Left renal pelvis (tissue), 4 donors: ENCODE measurements at places on chromosomes 12 and 14.

GRCh38 chr12:19138551-19138950 lies 9.0 kb downstream of the PLEKHA5 start:
- DNase-seq: no peak

GRCh38 chr12:116958402-116959197 lies 47.9 kb downstream of the FBXW8 start:
- no peak for DNase-seq

DNA sequence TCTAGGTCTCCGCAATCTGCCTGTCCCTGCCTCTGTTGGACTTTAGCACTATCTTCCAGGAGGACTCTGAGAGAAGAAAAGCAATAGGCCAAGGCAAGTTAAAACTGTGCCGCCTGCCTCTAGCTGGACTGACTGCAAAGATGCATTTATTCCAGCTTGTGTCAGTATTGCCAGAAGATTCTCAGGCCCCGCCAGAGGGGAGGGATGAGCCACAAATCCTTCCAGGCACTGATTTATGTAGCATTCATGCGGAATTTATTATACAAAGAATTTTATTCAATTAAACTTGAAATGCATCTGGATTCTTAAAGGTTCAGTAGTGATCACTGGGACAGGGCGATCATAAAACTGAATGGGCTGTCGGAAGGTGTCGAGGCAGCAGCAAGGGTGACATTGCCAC lies 19.8 kb downstream of the MMAB start:
- no peak for DNase-seq

DNA sequence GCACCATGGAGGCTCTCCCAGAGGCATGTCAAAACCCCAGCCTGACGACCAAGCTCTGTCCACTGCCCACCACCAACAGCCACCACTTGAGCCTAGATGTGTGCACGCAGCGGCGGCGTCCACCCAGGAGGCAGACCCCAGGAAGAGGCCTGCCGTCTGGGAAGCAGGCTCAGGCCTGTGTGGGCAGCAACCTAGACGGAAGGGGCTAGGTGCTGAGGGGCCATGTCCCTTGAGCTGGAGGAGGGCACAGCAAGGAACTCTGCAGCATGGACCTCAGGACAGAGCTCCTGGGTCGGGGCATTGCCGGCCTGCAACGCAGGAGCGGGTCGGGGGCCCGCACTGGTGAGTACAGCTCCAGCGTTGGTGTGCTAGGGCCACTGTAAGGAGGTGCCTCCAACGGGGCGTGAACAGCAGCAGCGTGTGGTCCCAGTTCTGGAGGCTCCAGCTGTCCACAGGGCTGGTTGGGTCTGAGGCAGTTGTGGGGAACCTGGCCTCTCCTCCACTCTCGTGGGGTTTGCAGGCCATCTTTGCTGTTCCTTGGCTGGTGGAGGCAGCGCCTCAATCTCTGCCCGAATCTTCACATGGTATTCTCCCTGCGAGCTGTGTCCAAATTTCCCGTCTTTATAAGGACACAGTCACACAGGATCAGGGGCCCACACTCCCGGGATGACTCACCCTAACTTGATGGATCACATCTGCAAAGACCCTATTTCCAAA lies 20.5 kb downstream of the ZBTB42 start:
- no peak for DNase-seq

DNA sequence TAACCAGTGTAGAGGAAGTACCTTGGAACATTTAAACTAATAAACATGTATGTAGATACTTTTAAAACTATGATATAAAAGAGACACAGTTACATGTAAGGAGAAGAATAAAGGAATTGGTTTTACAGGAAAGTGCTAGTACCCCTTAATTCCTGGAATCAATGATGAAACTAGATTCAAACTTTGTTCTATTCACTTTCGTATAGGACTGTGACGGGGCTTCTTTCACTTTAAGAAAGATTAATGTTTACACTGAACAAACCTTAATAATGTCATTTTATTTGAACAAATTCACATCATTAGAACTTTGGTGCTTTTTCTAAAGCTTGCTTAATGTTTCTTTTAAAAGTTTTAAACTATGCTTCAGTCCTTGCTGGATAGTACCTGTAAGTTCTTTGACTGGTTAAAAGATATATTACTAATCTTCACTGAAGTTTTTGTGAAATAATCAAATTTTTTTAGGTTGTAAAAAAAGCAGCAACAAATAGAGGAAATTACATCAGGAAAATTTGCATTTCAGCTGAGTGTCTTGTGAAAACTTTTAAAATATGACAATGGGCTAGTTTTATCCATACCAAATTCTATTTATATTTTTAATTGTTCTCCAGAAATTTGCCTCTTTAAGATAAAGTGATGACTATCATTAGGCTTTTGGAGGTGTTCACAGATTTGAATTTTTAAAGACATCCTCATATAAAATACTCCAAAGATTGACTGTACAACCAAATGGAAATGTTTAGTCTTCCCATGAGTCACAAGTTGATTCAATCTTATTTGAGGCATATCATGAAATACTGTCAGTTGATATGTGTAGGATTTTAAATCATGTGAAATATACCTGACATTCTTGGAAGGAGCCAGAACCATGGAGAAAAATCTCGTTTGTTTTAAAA lies 36.2 kb downstream of the PAPOLA start:
- no peak for DNase-seq

DNA sequence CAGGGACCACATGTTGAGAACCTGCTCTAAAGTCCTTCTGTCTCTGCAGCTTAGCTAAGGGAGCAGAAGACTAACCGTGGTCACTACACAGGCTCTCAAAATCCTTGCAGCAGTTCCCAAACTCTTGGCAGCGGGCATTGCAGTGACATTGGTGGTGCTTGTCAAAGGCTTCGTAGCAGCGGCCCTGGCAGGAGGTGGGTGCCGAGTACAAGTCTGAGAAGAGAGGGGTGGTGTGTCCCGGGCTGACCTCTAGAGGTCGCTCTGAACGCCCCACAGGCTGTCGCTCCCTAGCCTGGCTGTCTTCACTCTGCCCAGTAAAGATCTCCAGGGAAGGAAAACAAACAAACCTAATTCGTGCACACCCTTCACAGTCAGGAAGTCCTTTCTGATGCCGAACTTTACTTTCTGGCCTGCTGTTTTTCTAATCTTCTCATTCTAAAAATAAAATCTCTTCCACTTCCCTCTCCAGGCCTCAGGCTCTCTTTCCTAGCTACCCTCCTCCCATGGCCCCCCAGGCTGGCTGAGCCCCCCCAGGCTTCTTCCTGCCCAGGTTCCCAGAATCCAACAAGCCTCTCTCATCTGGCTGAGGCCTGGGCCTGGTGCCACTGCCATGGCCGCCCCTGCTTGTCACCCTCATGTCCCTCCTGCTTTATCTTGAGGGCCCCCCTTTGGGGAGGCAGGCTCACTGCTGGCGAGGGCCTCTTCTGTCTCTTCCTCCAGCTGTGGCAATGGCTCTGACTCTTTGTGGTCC lies 7.7 kb downstream of the ENDOU start:
- DNase-seq: no peak

DNA sequence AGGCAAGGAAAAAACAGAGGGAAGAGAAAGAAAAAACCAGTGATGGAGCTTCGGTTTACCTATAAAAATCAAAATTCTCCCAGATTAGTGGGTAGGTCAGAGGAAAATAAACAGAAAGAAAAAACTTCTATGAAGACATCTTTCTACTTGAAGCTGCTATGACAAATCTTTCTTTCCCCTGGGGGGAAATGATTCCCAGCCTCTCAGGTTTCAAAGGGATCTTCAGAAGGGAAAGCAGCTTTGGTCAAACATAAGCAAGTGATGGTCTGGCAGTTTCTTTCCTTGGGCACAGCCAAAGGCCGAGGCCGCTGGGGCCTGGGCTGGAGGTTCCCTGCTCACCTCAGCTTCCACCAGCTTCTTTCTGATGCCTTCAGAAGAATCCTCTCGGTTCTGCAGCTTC lies 104.5 kb downstream of the PRKAB1 start:
- DNase-seq: no peak

- no peak for DNase-seq
These were observed 11.7 kb downstream of the KDM2B start for GRCh38 chr12:121568971-121569751.

- DNase-seq: no peak
These were observed 150.0 kb upstream of the CRY1 start for GRCh38 chr12:107243341-107243740.

- peak; percentile 89 for DNase-seq
These were observed at the start of gene RPL6 for GRCh38 chr12:112409064-112409905. RPL6 (minus strand) TSS chr12:112409605; CDS start chr12:112408656, 949 bp downstream.

DNA sequence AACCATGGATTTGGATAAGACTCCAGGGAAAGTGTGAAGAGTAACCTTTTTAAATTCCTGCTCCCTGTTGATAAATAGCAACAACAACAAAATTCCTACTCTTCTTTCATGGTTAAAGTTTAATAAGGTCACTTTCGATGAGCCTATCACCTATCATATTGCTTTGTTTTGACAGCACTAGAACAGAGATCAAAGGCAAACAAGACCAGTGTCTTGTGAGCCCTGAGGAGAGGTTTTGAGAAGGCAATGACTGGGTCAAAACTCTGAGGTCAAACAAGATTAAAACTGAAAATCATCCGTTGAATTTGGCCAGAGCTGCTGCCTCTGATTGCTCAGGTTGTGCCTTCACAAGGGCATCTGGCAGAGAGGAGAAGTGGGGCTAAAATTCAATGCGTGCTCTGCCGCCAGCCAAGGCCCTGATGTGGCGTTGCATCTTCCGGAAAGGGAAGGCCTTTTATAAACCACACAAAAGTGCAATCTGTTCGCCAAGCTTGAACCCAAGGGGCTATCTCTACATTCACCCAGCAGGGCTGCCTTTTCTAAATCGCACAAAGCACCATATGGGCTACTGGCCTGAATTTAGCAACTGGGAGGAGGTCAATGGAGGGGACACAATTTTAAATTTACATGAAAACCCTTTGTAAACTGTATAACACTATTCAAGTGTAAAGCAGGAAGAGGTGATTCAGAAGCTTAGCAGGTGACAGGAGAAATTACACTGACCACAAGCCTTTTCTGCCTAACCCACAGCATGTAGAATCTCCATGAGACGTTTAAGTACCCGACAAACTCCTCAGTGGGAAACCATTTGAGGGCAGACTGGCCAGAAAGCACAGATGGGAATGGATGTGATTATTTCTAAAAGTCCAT lies 140.8 kb downstream of the DAD1 start:
- DNase-seq: no peak

DNA sequence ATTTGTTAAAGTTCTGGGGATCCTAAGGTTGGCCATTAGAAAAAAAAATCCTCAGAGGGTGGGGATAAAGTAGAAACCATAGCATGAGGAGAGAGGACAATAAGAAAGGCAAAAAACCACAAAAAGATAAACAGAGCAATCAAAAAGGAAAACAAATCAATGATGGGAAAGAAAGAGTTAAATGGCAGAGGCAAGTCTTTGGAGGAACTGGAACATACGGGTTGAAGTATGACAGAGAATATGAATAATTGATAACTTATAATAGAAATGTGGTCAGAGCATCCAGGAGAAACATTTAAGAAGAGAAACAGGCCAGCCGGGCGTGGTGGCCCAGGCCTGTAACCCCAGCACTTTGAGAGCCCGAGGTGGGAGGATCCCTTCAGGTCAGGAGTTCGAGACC lies 17.8 kb upstream of the SALL2 start:
- no peak for DNase-seq

- no peak for DNase-seq
These were observed 320.0 kb upstream of the ATP2B1 start for GRCh38 chr12:90028635-90029051.

- DNase-seq: no peak
These were observed 3.0 kb upstream of the ZDHHC22 start for GRCh38 chr14:77144412-77145115.

GRCh38 chr12:12206776-12207388 lies 60.0 kb downstream of the LRP6 start:
- no peak for DNase-seq

DNA sequence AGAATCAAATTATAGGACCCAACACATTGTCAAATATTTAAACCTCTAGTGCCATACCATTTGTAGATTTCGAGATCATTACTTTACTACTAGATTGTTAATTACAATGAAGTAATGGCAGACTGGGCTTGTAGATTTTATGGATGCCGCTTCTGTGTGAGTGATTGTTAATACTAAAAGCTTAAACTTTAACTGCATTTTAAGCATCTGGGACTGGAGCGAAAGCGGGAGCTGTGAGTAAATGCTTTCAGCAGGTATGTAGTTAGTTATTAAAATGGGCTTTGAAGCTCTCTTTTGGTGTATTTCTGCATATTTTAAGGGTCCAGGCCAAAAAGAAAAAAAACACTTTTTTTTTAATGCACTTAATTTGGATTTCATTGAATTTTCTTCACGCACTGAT lies 519.3 kb downstream of the MED13L start:
- DNase-seq: no peak

DNA sequence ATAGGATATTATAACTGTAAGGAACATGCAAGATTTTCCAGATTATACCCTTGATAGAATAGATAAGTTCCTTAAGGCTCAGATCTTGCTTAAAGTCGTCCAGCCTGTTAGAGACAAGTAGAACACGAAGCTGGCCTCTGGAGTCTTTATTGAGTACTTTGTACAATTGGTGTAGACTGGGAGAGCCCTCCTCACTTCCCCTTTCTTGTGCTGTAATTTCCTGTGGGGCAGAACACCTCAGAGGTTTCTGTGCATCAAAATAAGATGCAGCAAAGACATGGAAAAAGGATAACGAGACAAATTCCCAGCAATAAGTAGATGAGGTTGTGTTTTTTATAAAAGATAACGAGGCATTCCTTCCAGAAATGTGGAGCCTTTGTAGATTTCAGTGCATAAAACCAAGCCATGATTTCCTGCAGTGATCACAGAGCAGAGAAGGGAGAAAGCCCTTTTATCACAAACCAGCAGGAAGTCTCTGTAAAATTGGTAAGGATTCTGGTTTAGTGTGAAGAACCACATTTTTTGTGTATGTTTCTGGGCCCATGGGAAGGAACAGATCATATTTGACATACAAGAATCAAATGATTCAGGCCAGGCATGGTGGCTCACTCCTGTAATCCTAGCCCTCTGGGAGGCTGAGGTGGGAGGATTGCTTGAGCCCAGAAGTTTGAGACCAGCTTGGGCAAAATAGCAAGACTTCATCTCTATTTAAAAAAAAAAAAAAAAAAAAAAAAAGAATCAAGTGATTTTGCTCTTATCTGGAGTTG lies 18.0 kb downstream of the GPRC5A start:
- DNase-seq: no peak

- DNase-seq: no peak
These were observed 386.6 kb downstream of the KCNH5 start for GRCh38 chr14:62658631-62659030.

GRCh38 chr12:57874166-57875108 lies 27.9 kb upstream of the CTDSP2 start:
- DNase-seq: no peak

- no peak for DNase-seq
These were observed 34.7 kb downstream of the GPATCH2L start for GRCh38 chr14:76186308-76187027.
